ENCODE measurements at places on chromosomes 12 and 14.

GRCh38 chr14:68160779-68161546 is 341.4 kb downstream of the RAD51B start:
- DNase-seq, result no peak

GRCh38 chr12:80234667-80235066 is 135.3 kb downstream of the OTOGL start:
- DNase-seq, result no peak

DNA sequence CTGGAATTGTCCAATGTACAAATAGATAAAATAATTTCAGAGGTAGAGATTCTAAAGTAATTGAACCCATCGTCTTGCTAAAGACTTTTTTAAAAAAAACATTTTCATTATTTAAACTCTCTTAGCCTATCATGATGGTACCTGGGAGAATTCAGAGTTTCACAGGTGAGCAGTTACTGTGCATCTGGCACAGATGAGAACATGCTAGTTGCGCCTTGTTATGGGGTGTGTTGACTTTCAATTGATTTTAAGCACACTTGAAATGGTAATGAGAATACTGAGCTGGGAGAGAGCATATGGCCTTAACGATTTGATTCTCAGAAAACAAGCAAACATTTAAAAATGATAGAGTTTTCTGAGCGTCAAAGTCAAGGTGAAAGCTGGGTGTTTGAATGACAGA is 66.6 kb downstream of the FLRT2 start:
- no peak for DNase-seq

DNA sequence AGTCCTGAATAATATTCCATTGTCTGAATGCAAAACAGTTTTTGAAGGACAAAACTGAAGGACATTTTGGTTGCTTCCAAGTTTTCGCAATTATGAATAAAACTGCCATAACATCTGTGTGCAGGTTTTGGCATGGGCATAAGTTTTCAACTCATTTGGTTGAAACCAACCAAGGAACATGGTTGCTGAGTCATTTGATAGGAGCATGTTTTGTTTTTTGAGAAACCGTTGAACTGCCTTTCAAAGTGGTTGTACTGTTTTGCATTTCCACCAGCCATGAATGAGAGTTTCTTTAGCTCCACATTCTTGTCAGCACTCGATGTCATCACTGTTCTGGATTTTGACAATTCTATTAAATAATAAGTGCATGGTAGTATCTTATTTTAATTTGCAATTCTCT is 23.0 kb upstream of the GSG1 start:
- no peak for DNase-seq

GRCh38 chr12:12529783-12530421 is 32.8 kb downstream of the DUSP16 start:
- no peak for DNase-seq

DNA sequence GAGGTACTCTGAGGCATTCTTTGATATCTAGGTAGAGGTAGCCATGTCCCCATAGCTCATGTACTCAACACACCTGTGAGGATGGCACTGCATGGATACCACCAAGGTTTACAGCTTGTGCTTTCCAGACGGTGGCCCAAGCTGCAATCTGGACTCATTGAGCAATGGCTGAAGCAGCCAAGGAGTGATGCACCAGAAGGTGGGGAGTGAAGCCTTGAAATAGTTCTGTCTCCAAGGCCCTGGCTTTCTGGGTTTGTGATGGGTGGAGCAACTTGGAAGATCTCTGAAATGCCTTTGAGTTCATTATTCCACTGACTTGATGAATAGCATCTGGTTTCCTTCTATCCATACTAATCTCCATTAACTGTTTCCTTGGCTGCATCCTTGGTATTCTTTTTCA is 290.0 kb upstream of the NOVA1 start:
- DNase-seq, result no peak

- DNase-seq, result no peak
These were observed 209.5 kb downstream of the ANO6 start for GRCh38 chr12:45425426-45425825.

GRCh38 chr12:99059824-99060511 is 414.9 kb downstream of the APAF1 start:
- no peak for DNase-seq

- DNase-seq, result peak; percentile 51
These were observed 371 bp upstream of the SHMT2 start for GRCh38 chr12:57229046-57229633.

- no peak for DNase-seq
These were observed 28.7 kb upstream of the SOS2 start for GRCh38 chr14:50260072-50260471.

GRCh38 chr12:132246997-132247717 is 82.2 kb downstream of the GALNT9 start:
- DNase-seq, result no peak

DNA sequence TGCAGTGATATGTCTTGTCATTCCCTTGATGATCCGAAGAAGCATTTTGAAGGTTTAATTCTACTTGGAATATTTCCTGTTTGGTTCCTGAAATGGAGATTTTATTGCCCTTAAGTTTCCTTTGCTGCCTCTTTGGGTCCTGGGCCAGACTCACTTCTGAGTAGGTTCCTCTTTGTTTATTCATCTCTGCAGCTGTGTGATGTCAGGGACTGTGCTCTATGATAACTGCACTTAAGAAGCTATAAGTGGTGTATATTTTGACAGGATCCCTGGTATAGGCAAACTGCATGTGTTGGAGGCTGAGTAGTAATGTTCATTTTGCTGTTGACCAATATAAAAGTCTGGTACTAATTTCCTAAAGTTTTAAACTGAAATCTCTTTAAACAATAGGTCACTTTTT is at the start of gene KLRC4:
Gene KLRC4 (minus strand): TSS at position 366 of the 400 bp plus-strand sequence. CDS start 182 bp downstream, at position 184.
- no peak for DNase-seq

All from T-helper 2 cell (primary cell).